ENCODE measurements at places on chromosomes 5 and 9. TPM values are rescaled to one million over a fixed set of nuclear protein-coding genes. Genes with fewer than 3 reads are reported as not detected.

- H3K36me3 ChIP-seq: no peaks in the 10 kb centered on the region
- no peak for DNase-seq
These were observed 138.8 kb upstream of the COL5A1 start for GRCh38 chr9:134502809-134503211.

- H3K4me1 ChIP-seq: no peaks in the 10 kb centered on the region
- no peaks in the 10 kb centered on the region for H3K27me3 ChIP-seq
- no peak overlapping the region for H3K4me3 ChIP-seq
- no peak overlapping the region for H3K27ac ChIP-seq
These were observed 25.8 kb downstream of the ST8SIA4 start for GRCh38 chr5:100877274-100877673.

DNA sequence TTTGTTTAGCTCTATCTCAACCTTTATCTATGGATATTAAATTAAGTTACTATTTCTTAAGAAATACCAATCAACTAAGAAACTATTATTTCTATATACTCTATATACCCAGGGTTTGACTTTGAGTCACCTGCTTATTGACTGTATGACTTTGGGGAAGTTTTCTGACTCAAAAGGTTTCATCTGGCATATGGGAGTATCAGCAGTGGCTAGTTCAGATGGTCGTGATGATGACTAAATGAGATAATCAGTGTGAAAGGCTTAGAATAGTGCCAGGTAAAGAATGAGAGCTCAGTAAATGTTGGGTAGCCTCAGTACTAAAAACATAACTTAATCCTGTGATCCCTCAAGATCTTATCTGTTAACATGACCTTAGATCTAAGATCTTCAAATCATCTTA is 179.7 kb upstream of the ISL1 start:
- H3K4me1 ChIP-seq: no peaks in the 10 kb centered on the region
- no peak overlapping the region for H3K4me3 ChIP-seq
- H3K27me3 ChIP-seq: no peaks in the 10 kb centered on the region
- no peak overlapping the region for H3K27ac ChIP-seq

- no peak overlapping the region for H3K27ac ChIP-seq
- no peaks in the 10 kb centered on the region for H3K4me1 ChIP-seq
- no peak for DNase-seq
- no peak overlapping the region for H3K4me3 ChIP-seq
- H3K36me3 ChIP-seq: no peaks in the 10 kb centered on the region
These were observed 316.5 kb downstream of the BNC2 start for GRCh38 chr9:16553869-16554540.

DNA sequence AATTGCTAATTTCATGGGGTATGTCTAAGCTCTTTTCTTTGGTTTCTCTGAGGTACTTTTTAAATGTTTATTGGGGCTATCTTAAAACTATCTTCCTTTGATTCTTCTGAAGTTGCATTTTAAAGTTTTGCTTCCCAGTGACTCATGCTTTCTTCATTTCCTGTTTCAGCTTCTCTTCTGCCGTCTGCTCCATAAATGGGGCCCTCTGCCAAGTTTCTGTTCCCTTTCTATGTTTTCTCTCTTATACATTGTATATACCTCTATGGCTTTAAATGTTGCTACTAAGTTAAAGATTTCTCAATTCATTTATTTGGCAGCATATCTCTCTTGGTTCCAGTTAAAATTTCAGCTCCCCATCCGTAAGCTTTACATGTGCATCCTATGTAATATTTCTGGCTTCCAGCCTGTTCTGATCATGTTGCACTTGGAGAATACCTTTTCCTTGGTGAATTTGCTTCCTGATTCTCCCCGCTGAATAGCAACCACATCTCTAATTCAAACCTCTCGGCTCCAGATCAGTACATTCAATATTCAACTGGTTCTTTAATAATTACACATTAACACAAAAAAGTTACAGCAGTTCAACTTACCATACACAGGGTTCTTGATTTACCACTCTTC is 125.3 kb downstream of the ST8SIA4 start:
- H3K36me3 ChIP-seq: no peaks in the 10 kb centered on the region
- no peaks in the 10 kb centered on the region for H3K27me3 ChIP-seq
- no peak for DNase-seq
- no peaks in the 10 kb centered on the region for H3K4me1 ChIP-seq
- no peak overlapping the region for H3K27ac ChIP-seq

- no peak for DNase-seq
- H3K4me1 ChIP-seq: peaks cover 20% of the 10 kb centered on the region
- H3K27me3 ChIP-seq: no peaks in the 10 kb centered on the region
- H3K4me3 ChIP-seq: no peak overlapping the region
These were observed 57.4 kb upstream of the ECM2 start for GRCh38 chr9:92592946-92593861.

Gene ACOT12
- total RNA-seq: not detected

Gene SERF1A
- 15.0 TPM for total RNA-seq

DNA sequence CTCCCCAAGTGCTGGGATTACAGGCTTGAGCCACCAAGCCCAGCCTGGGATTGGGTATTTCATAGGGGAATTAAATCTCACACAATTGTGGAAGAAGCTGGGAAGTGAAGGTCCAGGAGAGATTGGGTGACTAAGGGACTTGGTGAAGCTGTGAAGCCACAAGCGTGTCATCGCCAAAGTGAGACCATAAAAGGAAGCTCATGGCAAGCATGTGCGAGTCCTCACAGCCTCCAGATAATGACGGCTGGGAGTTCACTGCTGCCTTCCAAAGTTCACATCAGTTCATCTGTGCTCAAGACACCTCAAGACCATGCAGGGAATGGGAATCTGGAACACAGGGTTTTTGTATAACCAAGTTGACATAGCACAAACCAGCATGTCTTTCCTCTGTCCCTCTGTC is 210.6 kb downstream of the MARCHF11 start:
- no peak for DNase-seq
- no peaks in the 10 kb centered on the region for H3K27me3 ChIP-seq
- H3K27ac ChIP-seq: no peak overlapping the region
- H3K4me3 ChIP-seq: no peak overlapping the region

DNA sequence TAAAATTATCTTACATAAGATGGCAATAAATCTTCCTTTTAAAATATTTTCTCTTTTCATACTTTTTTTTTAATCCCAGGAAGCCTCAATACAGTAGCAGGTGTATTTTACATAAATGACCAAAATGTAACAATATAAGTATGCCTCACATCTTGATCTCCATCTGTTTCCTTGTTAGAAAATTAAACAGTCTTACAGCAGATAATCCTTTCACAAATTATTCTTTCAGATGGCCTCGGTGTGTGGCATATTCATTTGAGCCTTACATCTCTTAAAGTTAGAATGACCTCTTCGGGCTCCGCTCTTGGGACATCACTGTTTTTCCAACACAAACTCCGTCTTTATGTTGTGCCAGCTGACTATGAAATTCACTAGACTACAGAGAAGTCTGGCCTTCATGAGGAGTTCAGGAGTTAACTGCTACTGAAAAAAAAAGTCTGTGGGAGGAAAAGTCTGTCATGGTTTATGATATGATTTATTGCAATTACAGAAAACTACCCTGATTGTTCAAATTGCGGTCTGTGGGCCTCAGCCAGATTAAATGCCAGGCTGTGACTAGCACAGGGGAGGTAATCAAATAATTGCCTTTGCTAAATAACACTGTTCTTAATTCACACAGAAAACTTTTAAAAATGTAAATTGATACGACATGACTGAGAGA is 292.9 kb upstream of the PUM3 start:
- DNase-seq: no peak
- no peaks in the 10 kb centered on the region for H3K27me3 ChIP-seq
- H3K27ac ChIP-seq: no peak overlapping the region

DNA sequence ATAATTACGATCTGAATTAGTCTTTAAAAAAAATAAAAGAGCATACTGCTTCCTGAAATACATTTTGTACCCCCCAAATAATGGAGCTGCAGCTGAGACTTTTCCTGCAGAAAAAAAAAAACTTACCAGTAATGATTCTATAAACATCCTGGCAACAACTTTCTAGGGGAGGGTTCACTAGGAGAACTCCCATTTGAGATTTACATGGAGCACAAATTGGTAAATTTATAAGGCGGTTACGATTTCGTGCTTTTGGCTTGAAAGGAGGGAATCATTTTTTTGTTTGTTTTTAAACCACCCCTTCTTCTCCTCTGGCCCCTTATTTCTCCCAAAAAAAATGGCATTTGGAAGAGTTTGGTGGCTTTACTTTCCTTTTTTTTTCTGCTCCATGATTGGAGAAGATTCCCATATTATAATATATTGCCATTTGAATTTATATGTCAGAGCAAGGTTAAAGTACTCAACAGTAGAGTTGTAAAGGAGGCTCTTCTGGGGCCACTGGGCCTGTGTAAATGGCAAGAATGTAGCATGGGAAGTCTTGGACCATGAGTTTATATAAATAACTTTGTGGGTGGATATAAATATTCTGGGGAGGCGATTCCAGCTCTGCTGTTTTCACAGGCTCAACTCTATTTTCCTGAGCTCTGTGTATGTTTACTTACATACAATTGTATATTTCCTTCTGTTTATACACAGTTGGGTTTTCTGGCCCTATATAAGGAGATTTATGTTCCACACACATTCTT is 159.9 kb downstream of the CSNK1G3 start:
- no peak overlapping the region for H3K27ac ChIP-seq
- peaks cover 22% of the 10 kb centered on the region for H3K4me1 ChIP-seq
- no peaks in the 10 kb centered on the region for H3K36me3 ChIP-seq
- no peak for DNase-seq
- H3K27me3 ChIP-seq: no peaks in the 10 kb centered on the region

DNA sequence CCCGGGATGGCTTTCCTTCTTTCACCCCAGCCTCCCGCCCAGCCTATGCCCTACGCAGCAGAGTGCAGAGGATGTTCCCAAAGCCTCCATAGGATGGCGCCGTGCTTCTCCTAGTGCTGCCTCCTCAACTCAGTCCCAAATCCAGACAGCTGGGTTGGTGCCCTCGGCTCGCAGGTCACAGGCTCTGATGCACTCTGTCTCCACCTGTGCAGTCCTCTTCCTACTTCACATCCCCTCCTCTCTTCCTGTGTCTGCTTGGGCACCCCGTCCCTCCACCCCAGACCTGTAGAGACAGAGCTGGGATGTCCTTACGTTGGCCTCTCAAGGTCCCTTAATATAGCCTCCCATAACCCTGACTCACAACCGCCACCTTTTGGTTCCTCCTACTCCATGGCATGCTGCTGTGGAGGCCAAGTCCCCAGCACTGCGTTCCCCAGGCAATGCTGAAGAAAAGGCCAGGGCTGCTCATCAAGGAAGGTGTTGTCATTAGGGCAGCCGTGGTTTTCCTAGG is 314.4 kb downstream of the GADD45G start:
- H3K36me3 ChIP-seq: no peaks in the 10 kb centered on the region
- H3K27me3 ChIP-seq: no peaks in the 10 kb centered on the region
- no peaks in the 10 kb centered on the region for H3K4me1 ChIP-seq
- H3K27ac ChIP-seq: no peak overlapping the region
- DNase-seq: peak; percentile 34

- H3K36me3 ChIP-seq: no peaks in the 10 kb centered on the region
- H3K4me1 ChIP-seq: peaks cover 46% of the 10 kb centered on the region
- H3K27me3 ChIP-seq: no peaks in the 10 kb centered on the region
- DNase-seq: peak; percentile 64
- H3K4me3 ChIP-seq: peak overlapping the region; percentile 39
- H3K27ac ChIP-seq: peak overlapping the region; percentile 95
These were observed 2.0 kb upstream of the NINJ1 start for GRCh38 chr9:93136011-93136440.

Gene LSM11
- 1.1 TPM for total RNA-seq

GRCh38 chr9:85013703-85014102 is 344.2 kb downstream of the NTRK2 start:
- H3K27ac ChIP-seq: no peak overlapping the region
- H3K4me3 ChIP-seq: no peak overlapping the region
- DNase-seq: no peak
- no peaks in the 10 kb centered on the region for H3K36me3 ChIP-seq

Data from gastrocnemius medialis (tissue), 4 donors.